ENCODE measurements at places on chromosomes 5 and 9. TPM values are rescaled to one million over a fixed set of nuclear protein-coding genes. Genes with fewer than 3 reads are reported as not detected.

GRCh38 chr5:41788941-41789368 lies 81.3 kb downstream of the OXCT1 start:
- no peak for DNase-seq

GRCh38 chr5:72123764-72124376 lies 16.6 kb downstream of the MAP1B start:
- no peak for DNase-seq

DNA sequence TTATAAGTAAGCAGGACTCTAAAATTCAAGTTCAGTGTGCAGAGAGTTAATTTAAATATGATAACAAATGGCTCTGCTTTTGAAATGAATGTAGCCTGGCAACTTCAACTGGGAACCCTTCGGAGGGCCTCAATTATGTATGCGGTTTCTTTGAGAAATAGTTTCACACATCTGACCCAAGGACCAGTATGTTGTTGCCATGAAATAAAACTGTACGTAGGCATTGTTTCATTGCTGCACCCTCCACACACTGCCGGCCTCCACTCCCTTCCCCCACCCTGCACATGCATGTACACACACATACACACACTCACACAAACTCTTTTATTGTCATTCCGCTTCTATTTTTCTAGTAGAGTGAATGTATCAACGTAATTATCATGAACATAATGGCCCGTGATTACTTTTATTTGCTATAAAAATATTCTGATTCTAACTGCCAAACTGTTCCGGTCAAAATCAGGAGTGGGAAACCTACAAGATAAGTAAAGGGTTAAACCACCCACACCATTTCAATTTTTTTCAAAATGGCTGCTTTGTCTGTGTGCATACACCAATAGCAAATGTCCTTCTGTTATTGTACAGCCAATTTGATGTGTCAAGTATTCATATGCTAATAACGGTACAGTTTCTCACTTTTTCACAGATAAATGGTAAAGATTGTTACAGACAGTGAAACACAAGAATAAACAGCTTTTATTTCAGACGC lies 215.5 kb upstream of the TMEM161B start:
- DNase-seq, result no peak

DNA sequence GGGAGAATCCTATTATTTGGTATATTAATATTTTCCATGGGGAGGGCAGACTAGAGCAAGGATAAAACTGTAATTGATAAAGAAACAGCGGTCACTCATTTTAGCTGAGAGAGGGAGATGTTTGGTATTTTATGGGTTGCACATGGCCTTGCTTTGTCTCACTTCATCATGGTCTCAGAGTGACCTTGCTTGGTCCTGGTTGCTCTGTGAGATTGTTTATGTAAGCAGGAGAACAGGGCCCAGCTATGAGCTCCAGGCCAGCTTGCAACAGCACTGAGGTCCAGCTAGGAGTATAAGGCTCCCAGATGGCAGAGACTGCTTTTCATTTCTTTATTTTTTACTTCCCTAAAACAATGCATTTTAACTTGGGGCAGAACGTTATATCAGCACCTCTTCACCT lies 50.7 kb downstream of the ZNF622 start:
- no peak for DNase-seq

GRCh38 chr9:2060424-2060823 lies 45.3 kb downstream of the SMARCA2 start:
- no peak for DNase-seq

DNA sequence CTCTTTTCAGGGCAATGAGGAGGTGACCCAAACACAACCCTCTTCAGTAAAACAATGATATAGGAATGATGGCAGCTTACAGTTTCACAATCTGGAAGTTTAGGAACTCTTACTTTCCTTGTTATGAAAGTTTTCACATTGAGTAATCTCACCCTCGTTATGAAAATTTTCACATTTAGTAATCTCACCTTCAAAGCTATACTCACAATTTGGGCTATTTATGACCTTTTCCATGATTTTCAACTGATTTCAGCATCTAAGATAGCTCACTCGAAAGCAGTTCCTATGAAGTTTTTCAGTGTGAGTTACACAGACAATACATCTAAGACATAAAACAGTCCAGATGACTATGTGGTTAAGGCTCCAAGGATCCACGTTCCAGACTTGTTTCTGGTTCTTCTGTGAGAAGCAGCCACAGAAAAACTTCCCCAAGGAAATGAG lies 57.1 kb downstream of the FOXD1 start:
- no peak for DNase-seq

GRCh38 chr9:99090336-99091130 lies 14.4 kb upstream of the TGFBR1 start:
- no peak for DNase-seq

- DNase-seq, result peak; percentile 81
These were observed at the start of gene SPATA6L for GRCh38 chr9:4666042-4666699. Gene SPATA6L (minus strand): TSS chr9:4666480. CDS start chr9:4666250, 230 bp downstream.

- DNase-seq, result no peak
These were observed 215.4 kb upstream of the NR4A3 start for GRCh38 chr9:99606296-99606695.

- no peak for DNase-seq
These were observed 120.4 kb upstream of the FST start for GRCh38 chr5:53359916-53360517.

GRCh38 chr5:150560401-150561191 lies 52.7 kb downstream of the NDST1 start:
- DNase-seq, result peak; percentile 95

GRCh38 chr5:82335806-82336205 lies 57.7 kb upstream of the RPS23 start:
- DNase-seq, result no peak

GRCh38 chr5:170745481-170746071 lies 37.9 kb upstream of the GABRP start:
- DNase-seq, result no peak

DNA sequence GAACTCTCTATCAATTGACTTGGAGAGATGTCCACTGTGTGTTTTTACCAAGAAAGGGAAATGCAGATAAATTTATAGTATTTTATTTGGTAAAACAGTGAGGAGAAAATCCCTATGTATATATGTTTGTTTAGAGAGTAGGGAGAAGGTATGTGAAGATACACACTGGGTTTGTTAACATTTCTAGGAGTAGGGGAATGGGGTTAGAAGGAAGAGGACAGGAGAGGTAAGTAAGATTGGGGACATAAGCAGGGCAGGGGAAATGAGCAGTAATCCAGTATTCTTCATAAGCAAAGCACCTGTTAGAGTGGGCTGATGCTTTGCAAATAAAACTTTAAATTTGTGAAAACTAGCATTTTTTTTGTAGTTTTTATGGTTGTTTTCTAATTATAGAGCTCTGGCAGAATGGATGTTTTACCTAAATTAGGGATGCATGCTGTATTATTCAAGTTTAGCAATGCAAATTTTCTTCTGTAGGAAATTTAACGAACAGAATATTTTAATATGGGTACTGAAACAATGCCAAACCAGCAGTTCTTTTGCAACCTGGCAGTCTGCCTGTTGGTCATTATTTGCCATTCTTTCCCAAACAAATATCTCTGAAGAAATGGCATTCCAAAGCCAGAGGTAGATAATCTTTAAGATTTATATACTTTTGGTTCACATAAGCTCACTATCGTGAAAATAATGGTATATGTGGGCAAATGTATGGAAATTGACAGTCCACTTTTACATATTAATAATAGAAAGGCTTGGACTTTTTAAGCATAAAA lies 19.4 kb upstream of the DCP2 start:
- no peak for DNase-seq

The SQSTM1 gene
- total RNA-seq, result 177 TPM

The CDX1 gene
- total RNA-seq, result not detected

The MPDZ gene
- not detected for total RNA-seq

The NEUROG1 gene
- not detected for total RNA-seq

The NUTM2G gene
- total RNA-seq, result not detected

The PCDHB12 gene
- total RNA-seq, result not detected

The ZBED3 gene
- total RNA-seq, result 0.62 TPM

The SLC34A3 gene
- not detected for total RNA-seq

Data from activated CD4-positive, alpha-beta T cell treated with anti-CD3 and anti-CD28 coated beads, Interleukin-2, amount 10 ng/mL, durations not matched to agents 24 days and 14 days (primary cell).